ENCODE measurements at places on chromosomes 6 and 20.

DNA sequence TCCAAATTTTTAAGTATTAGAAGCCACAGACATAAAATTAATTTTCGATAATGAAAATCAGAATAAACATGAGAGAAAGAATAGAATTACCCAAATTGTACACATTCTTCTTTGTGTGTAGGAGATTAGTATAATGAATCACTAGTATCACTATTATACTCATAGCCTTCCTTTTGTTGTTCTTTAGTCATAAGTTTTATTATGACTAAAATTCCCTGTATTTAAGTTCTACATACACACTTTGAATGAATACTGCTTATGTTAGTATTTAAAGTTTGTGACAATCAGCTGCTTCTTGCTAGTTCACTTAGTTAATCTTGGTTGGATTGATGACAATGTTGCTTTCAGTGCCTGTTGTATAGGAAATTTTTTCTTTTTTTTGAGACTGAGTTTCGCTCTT lies 72.7 kb downstream of the CCDC170 start:
- DNase-seq, result no peak

- no peak for DNase-seq
Observed at GRCh38 chr6:20985821-20986220, 451.6 kb downstream of the CDKAL1 start.

DNA sequence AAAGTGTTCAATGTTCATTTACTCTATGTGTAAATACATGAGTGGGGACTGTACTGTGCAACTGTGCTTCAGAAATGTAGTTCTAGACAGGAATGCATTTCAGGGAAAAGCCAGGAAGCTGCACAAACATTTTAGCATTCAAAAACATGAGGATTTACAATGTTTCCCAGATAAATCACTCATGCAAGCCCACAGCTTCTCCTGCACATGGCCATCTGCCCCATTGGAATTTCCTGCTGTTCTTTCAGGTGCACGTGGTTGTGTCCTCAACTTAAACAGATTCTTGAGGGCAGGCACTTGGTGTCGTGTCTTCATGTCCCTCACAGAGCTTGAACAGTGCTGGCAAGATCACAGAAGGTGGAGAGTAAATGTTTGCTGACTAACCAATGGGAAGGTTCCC lies 101.5 kb downstream of the UNC5CL start:
- DNase-seq, result no peak

DNA sequence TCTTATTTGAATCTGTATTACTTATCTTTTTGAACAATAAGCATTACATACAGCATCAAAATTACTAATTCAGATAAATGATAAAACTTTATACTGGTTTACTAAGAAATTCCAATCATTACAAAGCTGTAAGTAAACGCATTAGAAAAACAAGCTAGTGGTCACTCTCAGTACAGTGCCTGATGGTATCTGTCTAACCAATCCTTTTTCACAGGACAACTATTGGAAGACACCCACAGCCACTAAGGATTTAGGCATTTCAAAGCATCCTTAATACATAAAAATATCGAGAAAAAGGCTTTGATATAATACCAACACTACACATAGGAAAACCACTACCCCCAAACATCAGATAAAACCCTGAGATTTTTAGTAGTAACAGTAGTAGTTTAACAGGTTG lies 2.6 kb downstream of the CD164 start:
- no peak for DNase-seq

DNA sequence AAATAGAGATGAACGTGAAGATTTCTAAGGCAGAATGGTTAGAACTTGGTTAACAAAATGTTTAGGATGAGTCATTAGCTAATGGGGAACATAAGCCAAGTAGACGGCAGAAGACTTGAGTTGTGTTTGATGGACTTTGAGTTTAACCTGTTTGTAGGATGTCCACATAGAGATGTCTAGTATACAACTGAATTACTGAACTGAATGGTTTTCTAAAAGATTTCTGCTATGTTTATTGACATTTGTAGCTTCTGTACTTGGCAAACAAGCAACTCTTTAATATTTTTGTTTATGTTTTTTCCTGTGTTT lies 54.5 kb upstream of the DYNLRB1 start:
- no peak for DNase-seq
